ENCODE measurements at places on chromosomes 4 and X. TPM values are rescaled to one million over a fixed set of nuclear protein-coding genes. Genes with fewer than 3 reads are reported as not detected.
A peak's percentile ranks its signal among the peaks of the same experiment; 100 is the strongest.

The NSUN7 gene
- 1.2 TPM for total RNA-seq

DNA sequence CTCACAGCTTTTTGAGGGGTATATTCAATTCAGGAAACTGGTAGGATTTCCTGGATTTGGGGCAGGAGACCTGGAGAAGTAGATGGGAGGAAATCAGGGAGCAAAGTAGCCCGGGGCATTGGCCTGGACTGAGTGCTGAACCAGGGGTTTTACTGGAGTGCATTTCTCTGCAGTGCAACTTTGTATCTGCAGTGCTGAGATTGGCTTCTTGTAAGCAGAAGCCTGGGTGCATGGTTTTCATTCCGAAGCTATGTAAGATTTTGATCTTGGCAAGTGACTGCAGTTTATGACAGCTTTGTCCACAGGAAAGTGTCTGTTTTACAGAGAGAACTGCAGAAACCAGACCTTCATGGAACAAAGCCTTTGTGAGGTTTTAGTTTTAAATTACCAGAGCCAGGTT, 158.3 kb downstream of the SPCS3 start:
- no peaks in the 10 kb centered on the region for H3K36me3 ChIP-seq
- H3K4me1 ChIP-seq, result no peaks in the 10 kb centered on the region
- H3K4me3 ChIP-seq, result no peak overlapping the region
- no peak overlapping the region for H3K27ac ChIP-seq
- no peaks in the 10 kb centered on the region for H3K27me3 ChIP-seq

The NAP1L2 gene
- 8.3 TPM for total RNA-seq

DNA sequence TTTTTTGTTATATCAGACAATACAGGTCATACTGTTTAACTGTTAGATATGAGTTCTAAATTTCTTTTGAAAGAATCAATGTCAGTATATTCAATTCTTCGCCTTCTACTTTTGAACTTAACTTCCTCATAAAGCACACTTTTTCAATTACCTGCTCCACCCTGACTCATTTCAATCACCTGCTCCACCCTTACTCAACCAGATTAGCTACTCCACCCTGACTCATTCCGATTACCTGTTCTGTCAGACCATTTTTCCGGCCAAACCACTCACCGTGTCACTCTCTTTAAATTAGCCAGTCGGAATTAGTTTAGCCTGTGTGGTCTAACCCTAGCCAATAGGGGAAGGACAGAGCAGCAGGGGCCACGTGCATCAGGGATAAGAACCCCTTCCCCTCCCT, 751.8 kb upstream of the POU3F4 start:
- no peaks in the 10 kb centered on the region for H3K36me3 ChIP-seq
- no peaks in the 10 kb centered on the region for H3K27me3 ChIP-seq
- no peak for DNase-seq
- peak overlapping the region; percentile 7 for H3K4me3 ChIP-seq
